ENCODE measurements at places on chromosomes 16 and 17. TPM values are rescaled to one million over a fixed set of nuclear protein-coding genes. Genes with fewer than 3 reads are reported as not detected.

DNA sequence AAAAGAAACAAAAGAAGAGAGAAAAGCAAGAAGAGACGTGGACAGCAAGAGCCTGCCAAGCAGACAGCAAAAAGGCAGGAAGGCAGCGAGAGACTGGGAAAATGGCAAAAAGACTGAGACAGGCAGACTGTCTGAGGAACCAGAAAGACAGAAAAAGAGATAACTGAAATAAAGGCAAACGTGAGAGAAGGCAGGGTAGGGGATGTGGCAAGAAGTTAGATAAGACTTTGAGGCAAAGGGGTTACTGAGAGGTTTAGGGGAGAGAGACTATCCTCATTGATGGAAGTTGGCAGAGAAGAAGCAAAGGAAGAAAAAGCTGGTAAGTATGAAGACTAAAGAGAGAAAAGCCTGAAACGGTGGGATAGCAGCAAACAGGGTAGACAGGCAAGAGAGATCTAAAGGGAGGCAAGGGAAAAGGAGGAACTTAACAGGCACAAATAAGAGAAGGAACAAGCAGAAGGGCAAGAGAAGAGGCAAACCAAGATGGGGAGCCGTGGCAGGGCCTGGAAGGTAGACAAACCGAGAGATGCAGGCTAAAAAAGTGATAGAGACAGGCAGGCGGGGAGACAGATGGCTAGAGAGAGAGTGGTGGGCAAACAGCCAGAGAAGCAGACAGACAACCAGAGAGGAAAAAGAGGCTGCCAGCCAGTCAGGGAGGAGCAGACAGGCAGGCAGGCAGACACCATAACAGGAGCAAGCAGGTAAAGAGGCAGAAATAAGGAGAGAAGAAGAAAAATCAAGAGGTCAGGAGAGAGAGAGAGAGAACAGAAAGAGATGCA lies 7.1 kb upstream of the CHD3 start:
- no peak overlapping the region for H3K4me3 ChIP-seq
- DNase-seq: no peak
- H3K36me3 ChIP-seq: no peaks in the 10 kb centered on the region
- H3K27me3 ChIP-seq: no peaks in the 10 kb centered on the region
- H3K27ac ChIP-seq: no peak overlapping the region
- H3K4me1 ChIP-seq: no peaks in the 10 kb centered on the region

DNA sequence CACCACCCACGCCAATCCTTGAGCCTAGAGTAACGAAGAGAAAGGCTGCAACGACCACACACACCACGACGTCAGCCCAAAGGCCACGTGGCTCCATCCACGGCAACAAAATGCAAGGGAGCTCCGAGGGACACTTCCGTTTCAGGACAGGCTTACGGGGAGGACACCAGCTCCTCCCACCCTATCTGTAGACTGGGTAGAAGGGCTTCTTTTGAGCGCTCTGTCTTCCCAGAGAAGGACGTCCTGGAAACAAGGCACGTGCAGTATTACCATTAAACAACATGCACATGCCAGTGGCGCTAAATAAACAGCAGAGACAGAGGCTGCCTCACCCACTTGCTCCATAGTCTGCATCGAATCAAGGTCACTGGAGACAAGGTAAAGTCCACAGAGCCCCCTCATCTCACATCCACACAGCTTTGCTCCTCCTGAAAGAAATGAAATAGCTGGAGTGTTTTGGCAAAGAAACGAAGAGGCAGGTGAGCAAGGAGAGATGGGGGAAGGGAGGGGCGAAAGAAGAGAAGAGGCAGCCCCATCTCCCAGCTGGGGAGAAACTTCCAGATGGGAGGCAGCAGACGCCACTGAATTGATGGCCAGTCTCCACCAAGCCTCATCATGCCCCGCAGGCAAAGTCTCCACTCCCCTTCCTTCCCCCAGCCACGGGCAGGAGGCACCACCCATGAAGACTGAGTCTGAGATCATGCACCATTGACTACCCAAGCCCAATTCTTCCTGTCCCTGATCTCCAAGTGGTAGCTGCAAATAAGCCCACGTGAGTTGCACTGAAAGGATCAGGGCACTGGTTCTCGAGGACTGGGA lies 24.0 kb downstream of the ZFHX3 start:
- no peak for DNase-seq
- no peaks in the 10 kb centered on the region for H3K27me3 ChIP-seq
- H3K4me3 ChIP-seq: no peak overlapping the region
- peaks cover 43% of the 10 kb centered on the region for H3K4me1 ChIP-seq
- H3K36me3 ChIP-seq: no peaks in the 10 kb centered on the region

GRCh38 chr17:19724501-19725420 lies 8.4 kb upstream of the SLC47A2 start:
- H3K4me1 ChIP-seq: peaks cover 10% of the 10 kb centered on the region
- DNase-seq: no peak
- no peaks in the 10 kb centered on the region for H3K27me3 ChIP-seq

DNA sequence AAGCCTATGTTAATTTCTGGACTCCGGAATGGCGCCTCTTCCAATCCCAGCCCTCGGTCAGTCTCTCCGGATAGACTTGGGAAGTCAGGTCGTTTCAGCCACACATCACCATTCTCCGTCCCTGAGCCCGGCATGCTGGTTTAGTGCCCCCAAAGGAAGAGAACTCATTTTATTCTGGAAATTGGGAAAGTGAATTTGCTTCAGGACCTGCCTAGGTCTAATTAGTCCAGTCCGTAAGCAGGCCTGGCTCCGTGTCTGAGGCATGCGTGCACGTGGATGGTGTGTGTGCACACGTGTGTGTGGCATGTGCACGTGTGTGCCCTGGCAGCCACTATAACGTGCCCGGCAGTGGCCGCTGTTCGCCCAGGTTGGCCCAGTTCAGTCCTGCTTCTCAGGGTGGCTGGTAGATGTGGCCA lies 77.4 kb downstream of the RPA1 start:
- DNase-seq: no peak
- no peak overlapping the region for H3K27ac ChIP-seq
- peaks cover 17% of the 10 kb centered on the region for H3K4me1 ChIP-seq
- no peaks in the 10 kb centered on the region for H3K36me3 ChIP-seq
- no peaks in the 10 kb centered on the region for H3K27me3 ChIP-seq

DNA sequence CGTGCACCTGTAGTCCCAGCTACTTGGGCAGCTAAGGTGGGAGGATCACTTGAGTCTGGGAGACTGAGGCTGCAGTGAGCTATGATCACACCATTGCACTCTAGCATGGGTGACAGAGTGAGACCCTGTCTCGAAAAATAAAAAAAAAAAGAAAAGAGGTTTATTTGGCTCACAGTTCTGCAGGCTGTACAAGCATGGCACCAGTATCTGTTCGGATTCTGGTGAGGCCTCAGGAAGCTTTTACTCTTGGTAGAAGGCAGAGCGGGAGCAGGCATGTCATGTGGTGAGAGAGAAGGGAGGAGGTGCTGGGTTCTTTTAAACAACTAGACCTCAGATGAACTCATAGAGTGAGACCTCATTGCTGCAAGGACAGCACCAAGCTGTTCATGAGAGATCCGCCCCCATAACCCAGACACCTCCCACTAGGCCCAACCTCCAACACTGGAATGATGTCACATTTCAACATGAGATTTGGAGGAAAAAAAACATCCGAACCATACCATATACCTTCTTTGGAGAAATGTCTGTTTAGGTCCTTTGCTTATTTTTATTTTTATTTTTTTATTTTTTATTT lies 10.3 kb upstream of the RMI2 start:
- no peak overlapping the region for H3K4me3 ChIP-seq
- H3K36me3 ChIP-seq: no peaks in the 10 kb centered on the region
- H3K27me3 ChIP-seq: no peaks in the 10 kb centered on the region
- DNase-seq: no peak

DNA sequence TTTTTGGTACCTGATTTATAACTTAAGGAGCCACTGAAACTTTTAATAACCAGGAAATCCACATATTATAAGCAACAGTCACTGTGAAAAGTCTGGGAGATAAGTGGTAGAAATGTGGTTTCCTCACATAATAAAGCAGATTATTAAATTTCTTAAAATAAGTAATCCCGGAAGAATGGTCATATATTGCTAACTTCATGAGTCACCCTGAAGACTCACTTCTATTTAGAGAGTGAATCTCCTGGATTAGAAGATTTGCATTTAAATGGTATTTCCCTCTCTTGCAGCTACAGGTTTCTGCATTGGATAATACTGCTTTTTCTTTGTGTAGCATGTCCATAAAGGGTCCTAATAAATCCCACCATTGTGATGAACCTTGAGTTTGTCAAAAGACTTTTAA lies 1286.8 kb upstream of the CDH8 start:
- no peak overlapping the region for H3K4me3 ChIP-seq
- H3K27ac ChIP-seq: no peak overlapping the region
- H3K36me3 ChIP-seq: no peaks in the 10 kb centered on the region
- no peaks in the 10 kb centered on the region for H3K27me3 ChIP-seq

- H3K4me3 ChIP-seq: no peak overlapping the region
- DNase-seq: no peak
- no peak overlapping the region for H3K27ac ChIP-seq
Measured at GRCh38 chr17:4645642-4646041, 4.2 kb upstream of the ALOX15 start.

- H3K27ac ChIP-seq: peak overlapping the region; percentile 98
- peak; percentile 47 for DNase-seq
- peaks cover 29% of the 10 kb centered on the region for H3K4me1 ChIP-seq
- H3K36me3 ChIP-seq: peaks cover 8% of the 10 kb centered on the region
- no peaks in the 10 kb centered on the region for H3K27me3 ChIP-seq
- H3K4me3 ChIP-seq: no peak overlapping the region
Measured at GRCh38 chr16:30447512-30448226, 2.0 kb upstream of the SEPHS2 start.

- no peaks in the 10 kb centered on the region for H3K27me3 ChIP-seq
- H3K4me1 ChIP-seq: peaks cover 9% of the 10 kb centered on the region
- H3K27ac ChIP-seq: peak overlapping the region; percentile 90
Measured at GRCh38 chr17:78040440-78041385, 82.2 kb downstream of the TNRC6C start.

GRCh38 chr17:57259306-57259705 lies 3.0 kb downstream of the MSI2 start:
- H3K4me1 ChIP-seq: peaks cover 19% of the 10 kb centered on the region
- peak overlapping the region; percentile 92 for H3K27ac ChIP-seq
- no peaks in the 10 kb centered on the region for H3K27me3 ChIP-seq
- H3K36me3 ChIP-seq: peaks cover 2% of the 10 kb centered on the region

- H3K27me3 ChIP-seq: no peaks in the 10 kb centered on the region
- no peaks in the 10 kb centered on the region for H3K36me3 ChIP-seq
- H3K27ac ChIP-seq: no peak overlapping the region
- peaks cover 10% of the 10 kb centered on the region for H3K4me1 ChIP-seq
- DNase-seq: no peak
Measured at GRCh38 chr17:40487371-40488020, 13.9 kb downstream of the TNS4 start.

DNA sequence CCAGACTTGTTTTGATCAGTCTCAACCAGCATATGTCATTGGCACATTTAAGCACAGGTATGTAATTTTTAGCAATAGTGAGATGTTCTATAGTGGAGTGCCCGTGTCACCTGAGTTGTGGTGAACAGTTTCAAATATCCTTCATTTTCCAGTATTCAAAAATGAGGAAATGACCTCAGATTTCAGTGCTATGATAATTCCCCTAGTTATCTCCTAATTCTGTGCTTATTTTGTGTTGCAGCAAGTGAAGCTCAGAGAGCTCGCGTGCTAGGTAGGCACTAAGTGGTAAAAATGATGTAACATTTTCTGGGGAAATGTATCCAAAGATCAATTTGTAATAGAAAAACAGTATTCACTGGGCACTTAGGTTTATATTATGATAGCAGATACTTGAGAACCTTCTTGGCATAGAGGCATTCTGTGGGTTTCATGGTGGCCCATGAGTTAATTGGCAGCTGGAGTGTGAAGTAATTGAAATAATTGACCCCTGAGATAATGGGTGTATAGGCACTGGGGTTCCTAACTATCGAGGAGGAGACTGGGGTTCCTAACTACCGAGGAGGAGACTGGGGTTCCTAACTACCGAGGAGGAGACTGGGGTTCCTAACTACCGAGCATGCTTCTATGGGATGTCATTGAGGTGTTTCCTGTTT lies 159.1 kb downstream of the PRKCA start:
- no peak for DNase-seq
- peaks cover 15% of the 10 kb centered on the region for H3K4me1 ChIP-seq
- no peaks in the 10 kb centered on the region for H3K36me3 ChIP-seq
- no peak overlapping the region for H3K4me3 ChIP-seq
- no peak overlapping the region for H3K27ac ChIP-seq

GRCh38 chr16:70608521-70608920 lies 37.8 kb upstream of the IL34 start:
- H3K4me1 ChIP-seq: peaks cover 9% of the 10 kb centered on the region
- no peak overlapping the region for H3K4me3 ChIP-seq
- no peaks in the 10 kb centered on the region for H3K27me3 ChIP-seq
- H3K27ac ChIP-seq: no peak overlapping the region

- H3K27ac ChIP-seq: no peak overlapping the region
- no peak for DNase-seq
- no peak overlapping the region for H3K4me3 ChIP-seq
- no peaks in the 10 kb centered on the region for H3K36me3 ChIP-seq
- no peaks in the 10 kb centered on the region for H3K4me1 ChIP-seq
Measured at GRCh38 chr16:12145918-12146317, 169.4 kb downstream of the SNX29 start.

DNA sequence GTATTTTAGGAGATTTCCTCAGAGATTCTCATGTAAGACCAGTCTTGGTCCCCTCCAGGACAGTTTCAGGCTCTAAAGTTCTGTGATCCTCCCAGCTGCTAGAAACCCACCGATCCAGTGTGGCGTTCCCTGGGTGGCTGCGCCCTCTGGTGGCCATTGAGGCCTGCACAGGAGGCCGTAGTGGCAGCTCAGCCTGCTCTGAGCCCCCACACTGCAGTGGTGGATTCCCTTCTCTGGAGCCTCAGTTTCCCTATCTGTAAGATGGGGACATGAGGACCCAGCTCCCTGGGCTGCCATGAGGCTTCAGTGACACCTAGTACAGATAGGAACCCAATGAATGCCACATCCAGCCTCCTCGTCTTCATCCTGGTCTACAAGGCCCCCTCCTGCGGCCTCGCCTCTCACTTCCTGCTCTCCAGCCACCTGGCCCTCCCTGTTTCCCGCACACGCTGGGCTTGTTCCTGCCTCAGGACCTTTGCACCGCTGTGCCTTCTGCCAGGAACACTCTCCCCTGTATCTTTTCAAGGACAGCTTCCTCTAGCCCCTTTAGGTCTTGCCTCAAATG lies 16.5 kb downstream of the CCDC102A start:
- H3K27ac ChIP-seq: peak overlapping the region; percentile 61
- H3K4me3 ChIP-seq: no peak overlapping the region
- H3K36me3 ChIP-seq: no peaks in the 10 kb centered on the region
- DNase-seq: peak; percentile 85
- H3K4me1 ChIP-seq: peaks cover 13% of the 10 kb centered on the region
- no peaks in the 10 kb centered on the region for H3K27me3 ChIP-seq

The CBFB gene
- total RNA-seq: 108 TPM

The KIF2B gene
- not detected for total RNA-seq

The UMOD gene
- total RNA-seq: not detected

The MLKL gene
- total RNA-seq: 9.7 TPM

The C17orf78 gene
- not detected for total RNA-seq

The PRR15L gene
- 24.3 TPM for total RNA-seq

The ADAD2 gene
- not detected for total RNA-seq

The TSR3 gene
- 48.6 TPM for total RNA-seq

The CACNB1 gene
- 6.1 TPM for total RNA-seq

The TNFRSF13B gene
- not detected for total RNA-seq

The CDC27 gene
- total RNA-seq: 92.6 TPM

Measured in Caco-2 (cell line).